ENCODE measurements at places on chromosomes 2 and 18.
A peak's percentile ranks its signal among the peaks of the same experiment; 100 is the strongest.

GRCh38 chr18:27378431-27379095, 193.5 kb upstream of the CHST9 start:
- DNase-seq = peak; percentile 88

DNA sequence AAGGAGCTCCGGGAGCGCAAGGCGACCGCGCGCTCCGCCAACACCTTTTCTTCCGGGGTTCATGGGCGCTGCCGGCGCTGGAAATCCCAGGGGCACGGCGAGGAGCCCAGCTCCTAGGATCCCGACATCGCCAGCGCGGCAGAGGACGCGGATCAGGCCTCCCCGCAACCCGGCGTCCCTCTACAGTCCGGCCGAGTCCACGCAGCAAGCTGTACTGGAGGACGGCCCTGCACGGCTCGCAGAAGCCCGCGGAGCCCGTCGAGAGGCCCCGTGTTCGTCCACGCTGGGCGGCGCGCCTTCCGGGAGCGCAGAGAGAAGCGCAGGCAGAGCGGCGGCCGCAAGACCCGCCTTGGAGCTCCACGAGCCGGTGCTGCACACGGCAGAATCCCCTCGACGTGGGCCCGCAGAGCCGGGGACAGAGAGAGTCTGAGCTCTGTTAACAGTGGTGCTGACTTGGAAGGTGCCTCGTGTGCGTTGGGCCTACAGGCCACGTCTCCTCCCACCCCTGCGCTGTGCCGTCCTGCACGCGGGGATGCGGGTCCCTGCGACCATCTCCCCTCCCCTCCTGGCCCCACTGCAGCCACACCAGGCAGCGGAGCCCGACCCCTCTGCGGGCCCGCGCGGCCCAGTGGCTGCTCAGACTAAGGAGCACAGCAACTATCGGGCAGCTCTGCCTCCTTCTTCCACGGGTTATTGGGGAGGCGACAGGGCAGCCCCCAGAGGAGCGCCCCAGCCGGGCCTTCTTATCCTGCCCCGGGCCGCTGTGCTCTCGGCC, 28.1 kb upstream of the PTPN2 start:
- DNase-seq = no peak

DNA sequence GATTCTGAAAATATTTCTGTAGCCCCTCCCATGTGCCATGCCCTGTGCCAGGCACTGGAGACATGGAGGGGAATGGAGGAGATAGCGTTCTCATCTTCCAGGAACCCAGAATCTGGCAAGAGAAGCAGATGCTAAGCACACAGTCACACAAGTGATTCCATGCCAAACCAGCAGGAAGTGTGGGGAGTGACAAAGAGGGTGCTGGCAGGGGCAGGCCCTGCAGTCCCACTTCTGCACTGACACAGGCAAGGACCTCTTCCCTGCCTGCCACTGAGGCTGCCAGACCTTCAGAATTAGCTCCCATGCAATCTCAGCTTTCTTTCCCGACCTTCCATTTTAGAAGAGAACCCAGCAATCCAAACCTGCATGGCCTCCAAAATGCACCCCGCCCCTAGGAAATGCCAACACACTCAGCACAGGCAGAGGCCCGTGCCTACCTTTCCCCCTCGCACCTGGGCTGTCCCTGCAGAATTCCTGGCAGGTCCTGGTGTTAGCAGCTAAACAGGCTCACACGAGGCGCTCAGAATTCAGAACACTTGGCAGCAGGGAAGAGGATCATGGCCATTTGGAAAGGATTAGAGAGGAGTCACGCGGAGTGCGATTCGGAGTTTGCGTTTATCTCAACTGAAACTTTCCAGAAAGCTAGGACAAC, 155.3 kb downstream of the MSH2 start:
- DNase-seq = peak; percentile 54

DNA sequence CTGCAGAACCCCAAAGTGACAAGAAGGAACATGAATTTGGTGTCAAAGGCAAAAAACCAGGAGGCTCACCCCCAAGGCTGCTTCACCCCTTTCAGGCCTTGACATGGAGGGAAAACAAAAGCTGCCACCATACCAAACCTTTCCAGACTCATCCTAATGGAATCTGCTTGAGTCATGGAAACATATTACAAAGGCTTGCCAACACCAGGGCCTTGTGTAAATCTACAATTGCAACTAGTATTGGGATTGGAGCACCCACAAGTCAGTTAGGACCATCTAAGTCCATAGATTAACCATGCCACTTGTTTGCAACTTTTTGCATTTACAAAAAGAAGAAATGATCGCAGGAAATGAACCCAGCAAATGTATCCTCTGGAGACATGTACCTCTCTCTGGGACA, 297.6 kb downstream of the CDCA7 start:
- DNase-seq = peak; percentile 93

- no peak for DNase-seq
Observed at GRCh38 chr2:165716091-165716490, 78.0 kb downstream of the GALNT3 start.

DNA sequence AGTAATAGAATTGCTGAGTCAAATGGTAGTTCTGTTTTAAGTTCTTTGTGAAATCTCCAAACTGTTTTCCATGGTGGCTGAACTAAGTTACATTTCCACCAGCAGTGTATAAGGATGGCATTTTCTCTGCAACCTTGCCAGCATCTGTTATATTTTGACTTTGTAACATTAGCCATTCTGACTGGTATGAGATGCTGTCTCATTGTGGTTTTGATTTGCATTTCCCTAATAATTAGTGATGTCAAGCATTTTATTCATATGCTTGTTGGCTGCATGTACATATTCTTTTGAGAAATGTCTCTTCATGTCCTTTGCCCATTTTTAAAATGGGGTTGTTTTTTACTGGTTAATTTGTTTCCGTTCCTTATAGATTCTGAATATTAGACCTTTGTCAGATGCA, 63.9 kb downstream of the LANCL1 start:
- DNase-seq = no peak

Data from PC-3 (cell line).